ENCODE measurements at places on chromosomes 2 and 18. TPM values are rescaled to one million over a fixed set of nuclear protein-coding genes. Genes with fewer than 3 reads are reported as not detected.

The MC2R gene
- not detected for total RNA-seq

The SNORC gene
- total RNA-seq: 0.65 TPM

The EVA1A gene
- total RNA-seq: 41.2 TPM

The SPC25 gene
- 6.4 TPM for total RNA-seq

The NEU2 gene
- total RNA-seq: not detected

The DSC2 gene
- total RNA-seq: not detected

The RPRM gene
- total RNA-seq: not detected

The EML6 gene
- total RNA-seq: 0.65 TPM

The PJVK gene
- 0.98 TPM for total RNA-seq

The FOXD4L1 gene
- not detected for total RNA-seq

The ALPI gene
- not detected for total RNA-seq

The IL1RL2 gene
- total RNA-seq: not detected

The EFEMP1 gene
- 6,170 TPM for total RNA-seq

The SERPINB12 gene
- not detected for total RNA-seq

The RSAD2 gene
- 0.33 TPM for total RNA-seq

The LINC00305 gene
- total RNA-seq: not detected

The GAL3ST2 gene
- total RNA-seq: not detected

The COL4A4 gene
- under 0.01 TPM for total RNA-seq

The CD207 gene
- total RNA-seq: not detected

The TMEM198 gene
- total RNA-seq: not detected

The LYG1 gene
- not detected for total RNA-seq

The BBS5 gene
- total RNA-seq: 2.6 TPM

The ITM2C gene
- 3.4 TPM for total RNA-seq

The SEPTIN10 gene
- 70.9 TPM for total RNA-seq

The CNTNAP5 gene
- total RNA-seq: not detected

The SERPINB5 gene
- not detected for total RNA-seq

The SIX3 gene
- total RNA-seq: not detected

The FBXO48 gene
- 0.48 TPM for total RNA-seq

The IL36RN gene
- not detected for total RNA-seq

The REG3G gene
- not detected for total RNA-seq

The COL4A3 gene
- not detected for total RNA-seq

The GALNT5 gene
- total RNA-seq: not detected

The PIEZO2 gene
- 103 TPM for total RNA-seq

The PDE11A gene
- 0.10 TPM for total RNA-seq

The ZNF236 gene
- 12.7 TPM for total RNA-seq

The ADCYAP1 gene
- total RNA-seq: not detected

The ACVR1C gene
- total RNA-seq: not detected

The REEP1 gene
- 0.98 TPM for total RNA-seq

The SCN7A gene
- not detected for total RNA-seq
